ENCODE measurements at places on chromosomes 4 and X.

GRCh38 chrX:136039968-136040367 is 54.7 kb downstream of the SLC9A6 start:
- no peak for DNase-seq

DNA sequence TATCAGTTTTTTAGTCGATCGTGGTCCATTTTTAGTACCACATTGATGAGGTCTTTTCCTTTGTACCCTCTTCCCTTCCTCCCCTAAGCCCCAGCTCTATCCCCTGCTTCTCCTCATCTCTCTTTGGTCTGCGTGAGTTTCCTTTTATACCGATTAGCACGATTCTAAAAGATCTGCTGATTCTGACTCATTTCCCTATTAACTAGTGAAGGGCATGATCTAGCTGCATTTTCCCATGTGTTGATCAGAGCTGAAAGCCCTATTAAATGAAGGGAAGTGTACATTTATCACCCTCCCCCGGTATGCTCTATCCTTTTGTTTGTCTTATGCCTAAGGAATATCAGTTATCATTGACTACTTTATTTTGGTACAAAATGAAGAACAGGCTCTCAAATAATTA is 181.7 kb upstream of the NPY2R start:
- no peak for DNase-seq

DNA sequence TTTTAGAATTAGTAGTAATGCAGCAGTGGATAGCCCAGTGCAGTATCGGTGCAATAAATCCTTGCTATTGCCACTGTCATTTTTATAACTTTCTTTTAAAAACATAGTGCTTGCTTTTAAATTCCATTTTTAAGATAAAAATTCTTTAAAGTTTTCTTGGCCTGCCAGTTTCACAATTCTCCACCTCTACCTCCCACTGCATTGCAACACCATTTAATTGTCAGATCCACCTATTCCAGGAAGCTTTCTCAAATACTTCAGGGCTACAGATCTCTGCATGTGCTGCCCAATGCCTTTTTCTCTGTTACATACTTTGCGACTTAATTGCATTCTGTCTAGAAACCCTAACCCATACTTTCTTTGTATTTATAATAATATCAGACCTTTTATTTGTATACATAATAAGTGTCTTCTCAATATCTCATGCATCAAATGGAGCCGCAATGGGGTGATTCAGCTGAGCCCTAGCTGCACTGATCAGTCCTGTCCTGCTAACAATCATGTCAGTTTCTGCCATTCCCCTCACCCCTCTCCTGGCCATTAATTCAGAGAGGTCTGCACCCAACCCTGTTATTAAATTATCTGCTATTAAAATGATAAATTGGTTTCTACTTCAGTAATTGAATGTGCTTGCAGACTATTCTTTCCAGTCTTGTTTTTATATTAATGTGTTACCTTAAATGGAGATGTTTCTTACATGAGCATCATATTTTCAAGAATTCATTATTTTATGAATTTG is 193.1 kb downstream of the SLIT2 start:
- DNase-seq, result no peak

- no peak for DNase-seq
Measured at GRCh38 chrX:153626863-153627674, 19.9 kb upstream of the DUSP9 start.

- no peak for DNase-seq
Measured at GRCh38 chr4:142034101-142034500, 397.7 kb downstream of the IL15 start.

DNA sequence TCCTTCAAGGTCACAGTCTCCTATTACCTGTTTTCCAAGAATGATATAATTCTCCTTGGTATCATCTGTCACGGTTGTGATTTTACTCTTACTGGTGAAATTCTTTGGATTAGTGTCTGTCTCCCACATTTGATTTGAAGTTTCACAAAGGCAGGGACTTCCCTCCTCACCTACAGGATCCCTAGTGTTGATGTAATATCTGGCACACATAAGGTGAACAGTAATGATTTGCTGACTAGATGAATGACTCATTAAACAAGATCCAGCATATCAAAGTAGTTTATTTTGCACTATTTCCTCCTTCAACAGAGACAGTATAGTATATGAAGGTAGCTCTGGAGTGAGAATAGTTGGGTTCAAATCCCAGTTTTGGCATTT is 135.3 kb upstream of the IL1RAPL2 start:
- DNase-seq, result no peak

DNA sequence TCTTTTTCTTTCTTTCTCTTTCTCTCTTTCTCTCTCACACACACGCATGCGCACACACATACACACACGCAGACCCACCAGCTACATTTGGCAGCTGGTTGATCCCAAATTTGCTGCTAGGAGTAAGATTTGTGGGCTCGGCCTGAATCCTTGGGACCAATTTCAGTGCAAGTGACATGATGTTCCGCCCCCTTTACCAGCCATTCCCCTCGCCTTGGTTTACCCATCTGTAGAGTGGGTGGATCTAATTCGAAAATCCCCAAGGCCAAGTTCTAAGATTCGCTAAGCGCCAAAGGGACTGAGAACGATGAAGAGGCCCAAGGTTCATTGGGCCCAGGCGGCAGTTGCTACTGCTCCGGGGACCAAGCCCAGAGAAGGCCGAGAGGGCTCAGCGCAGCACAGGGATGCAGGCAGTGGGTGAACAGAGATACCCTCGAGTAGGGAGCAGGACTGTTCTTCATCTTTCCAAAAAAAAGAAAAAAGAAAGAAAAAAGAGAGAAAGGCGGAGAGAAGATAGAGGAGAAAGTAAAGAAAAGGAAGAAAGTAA is 5.8 kb downstream of the NKX3-2 start:
- no peak for DNase-seq

- DNase-seq, result no peak
Measured at GRCh38 chr4:105277702-105278101, 131.0 kb downstream of the TET2 start.

DNA sequence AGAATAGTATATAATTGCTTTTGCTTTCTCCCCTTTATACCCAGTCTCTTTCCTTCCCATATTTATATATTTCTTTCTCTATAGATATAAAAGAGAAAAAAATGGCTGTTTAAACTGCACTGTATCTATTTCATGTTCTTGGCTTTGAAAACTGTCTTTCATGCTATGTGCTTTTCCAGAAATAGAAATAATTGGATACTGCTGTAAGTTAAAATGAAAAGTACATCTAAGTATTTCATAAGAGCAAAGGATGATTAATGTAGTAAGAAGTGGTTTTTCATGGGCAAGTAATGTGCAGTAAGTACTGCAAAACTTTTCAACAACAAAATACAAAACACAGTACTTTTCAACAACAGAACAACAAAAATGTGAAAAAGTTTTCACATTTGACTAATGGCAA is 237.9 kb downstream of the SNCA start:
- no peak for DNase-seq

GRCh38 chrX:64977830-64978229 is 1.6 kb upstream of the ZC4H2 start:
- no peak for DNase-seq

- DNase-seq, result no peak
Measured at GRCh38 chrX:1661048-1661921, 46.4 kb downstream of the ASMT start.

DNA sequence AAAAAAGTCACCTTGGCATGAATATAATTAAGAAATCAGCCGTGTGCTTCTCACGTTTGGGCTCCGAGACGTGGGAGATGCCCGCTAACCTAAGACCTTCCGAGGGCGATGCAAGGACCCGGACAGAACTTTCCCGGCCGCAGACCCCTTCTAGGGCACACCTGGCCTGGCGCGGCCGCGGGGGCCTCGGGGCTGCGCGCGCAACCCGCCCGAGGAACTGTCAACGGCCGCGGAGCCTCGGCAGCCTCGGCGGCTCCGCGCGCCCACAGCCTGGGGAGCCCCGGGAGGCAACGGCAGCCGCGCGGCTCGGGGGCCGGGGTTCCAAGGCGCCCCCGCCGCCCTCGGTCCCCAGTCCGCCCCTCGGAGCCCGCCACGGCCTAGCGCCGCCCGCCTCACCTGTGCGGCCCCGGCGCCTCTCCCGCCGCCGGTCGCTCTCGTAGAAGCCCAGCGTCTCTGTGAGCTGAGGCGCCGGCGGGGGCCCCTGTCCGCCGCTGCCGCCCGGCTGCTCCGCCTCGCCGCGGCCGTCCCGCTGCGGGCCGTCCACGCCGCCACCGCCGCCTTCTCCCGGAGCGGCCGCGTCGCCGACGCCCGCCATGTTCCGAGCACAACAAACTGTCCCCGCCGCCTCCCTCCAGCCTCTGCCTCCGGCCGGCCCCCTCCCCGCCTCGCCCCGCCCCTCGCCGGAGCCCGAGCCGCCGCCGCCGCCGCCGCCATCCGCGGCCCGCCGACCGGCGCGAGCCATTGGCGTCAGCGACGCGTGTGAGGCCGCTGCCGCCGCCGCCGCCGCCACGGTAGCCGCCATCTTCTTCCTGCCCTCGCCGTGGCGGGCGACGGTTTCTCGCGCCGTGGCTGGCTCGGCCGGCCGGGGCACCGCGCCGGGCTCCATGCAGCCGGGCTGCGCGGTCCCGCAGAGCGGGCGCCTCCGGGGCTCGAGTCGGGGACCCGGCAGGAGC is at the start of gene TAPT1:
TAPT1 (minus strand) TSS at position 609 of the 953 bp plus-strand sequence; CDS start at position 595, 14 bp downstream.
- DNase-seq, result no peak

- no peak for DNase-seq
Measured at GRCh38 chrX:109184506-109185139, 297.3 kb downstream of the GUCY2F start.

DNA sequence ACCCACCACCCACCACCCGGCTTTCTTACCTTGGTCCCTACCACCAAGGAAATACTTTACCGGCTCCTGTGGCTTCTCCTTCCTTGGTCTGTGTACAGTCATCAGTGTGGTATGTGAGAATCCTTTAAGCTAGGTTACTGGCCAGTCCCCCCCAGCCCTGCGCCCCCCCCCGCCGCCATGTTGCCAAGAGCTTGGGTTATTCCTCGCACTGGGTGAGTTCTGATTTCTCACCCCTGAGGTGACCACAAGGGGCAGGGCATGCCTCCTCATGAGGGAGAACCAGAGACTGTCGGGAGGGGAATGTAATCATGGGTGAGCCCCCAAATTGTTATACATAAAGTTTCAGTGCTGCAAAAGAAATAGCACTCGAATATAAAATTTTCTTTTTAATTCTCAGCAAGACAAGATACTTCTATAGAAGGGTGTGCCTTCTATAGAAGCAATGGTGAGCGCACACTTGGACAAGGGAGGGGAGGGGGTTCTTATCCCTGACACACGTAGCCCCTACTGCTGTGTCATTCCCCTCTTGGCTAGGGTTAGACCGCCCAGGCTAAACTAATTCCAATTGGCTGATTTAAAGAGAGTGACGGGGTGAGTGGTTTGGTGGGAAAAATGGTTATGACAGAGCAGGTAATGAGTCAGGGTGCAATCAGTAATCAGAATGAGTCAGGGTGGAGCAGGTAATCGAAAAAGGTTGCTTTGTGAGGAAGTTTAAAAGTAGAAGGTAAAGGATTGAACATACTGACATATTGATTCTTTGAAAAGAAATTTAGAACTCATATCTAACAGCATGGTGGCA is 133.2 kb downstream of the KDM6A start:
- no peak for DNase-seq

- no peak for DNase-seq
Measured at GRCh38 chr4:168128601-168129000, 36.3 kb downstream of the ANXA10 start.

DNA sequence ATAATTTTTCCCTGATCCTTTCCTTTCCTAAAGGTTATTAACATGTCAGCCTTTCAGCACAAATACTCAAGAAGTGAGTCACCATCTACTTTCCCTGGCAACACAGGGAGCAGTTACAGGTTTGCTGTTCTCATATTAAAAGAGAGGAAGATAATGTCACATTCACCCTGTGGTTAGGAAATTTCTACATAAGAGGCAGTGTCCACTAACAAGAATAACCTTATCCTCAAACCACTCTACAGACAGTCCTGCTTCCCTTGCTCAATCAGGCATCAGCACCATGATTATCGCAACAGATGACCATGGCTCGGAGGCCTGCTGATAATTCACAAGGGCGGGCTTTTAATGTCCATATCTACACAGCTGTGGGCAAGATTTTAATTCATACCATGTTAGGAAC is 30.9 kb downstream of the RNF150 start:
- DNase-seq, result no peak

All from right renal cortex interstitium (tissue), 3 donors.